RKO (cell line): ENCODE measurements at places on chromosomes 4 and X.

DNA sequence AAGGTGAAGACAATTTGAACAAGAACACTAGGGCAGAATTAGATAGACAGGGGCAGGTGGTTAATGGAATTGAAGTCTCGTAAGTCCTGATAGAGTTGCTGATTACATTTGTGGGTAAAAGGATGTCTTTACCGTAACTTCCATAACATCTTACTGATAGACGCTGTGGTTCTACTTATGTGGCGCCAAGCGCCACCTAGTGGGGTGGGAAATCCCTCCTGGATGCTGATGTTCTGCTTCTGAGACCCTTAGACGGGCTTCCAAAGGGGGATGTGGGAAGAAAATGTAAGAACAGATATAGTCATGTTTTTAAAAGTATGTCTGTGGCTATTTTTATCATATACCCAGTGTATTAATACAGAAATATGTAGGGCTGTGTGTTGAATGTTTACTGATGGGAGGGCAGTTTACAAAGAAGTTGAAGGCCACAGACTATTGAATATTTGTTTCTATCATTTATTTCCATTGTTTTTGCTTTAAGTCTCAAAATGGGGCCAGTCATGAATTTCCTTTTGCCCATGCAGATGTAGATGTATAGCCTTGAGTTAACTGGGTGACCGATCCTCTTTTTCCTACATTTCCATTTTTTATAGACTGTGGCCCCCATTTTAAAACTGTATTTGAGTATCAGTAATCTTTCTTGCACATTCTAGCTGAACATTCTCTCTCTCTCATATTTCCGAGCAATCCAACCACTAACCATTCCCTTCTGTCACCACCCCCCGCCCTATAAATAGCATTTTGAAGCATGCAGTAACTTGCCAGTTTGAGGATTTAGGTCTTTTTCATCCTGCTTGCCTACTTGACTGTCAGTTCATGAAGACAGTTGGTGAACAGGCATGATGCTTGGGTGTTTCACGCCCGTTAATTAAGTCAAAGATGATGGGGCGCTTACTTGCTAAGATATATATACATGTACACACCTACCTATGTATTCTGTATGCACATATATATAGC lies 12.1 kb upstream of the TLR8 start:
- peak; percentile 49 for DNase-seq

- no peak for DNase-seq
These were observed 137.4 kb upstream of the GUCY1A1 start for GRCh38 chr4:155529272-155529671.

- no peak for DNase-seq
These were observed 355.1 kb downstream of the PDHA2 start for GRCh38 chr4:96194993-96195392.

GRCh38 chr4:54100595-54101189 lies 729 bp downstream of the GSX2 start:
- no peak for DNase-seq

GRCh38 chrX:18098763-18099162 lies 121.9 kb downstream of the BEND2 start:
- DNase-seq: no peak

- DNase-seq: no peak
These were observed 265.1 kb upstream of the FAM241A start for GRCh38 chr4:111880116-111880515.
